ENCODE measurements at places on chromosomes 1 and 21.

DNA sequence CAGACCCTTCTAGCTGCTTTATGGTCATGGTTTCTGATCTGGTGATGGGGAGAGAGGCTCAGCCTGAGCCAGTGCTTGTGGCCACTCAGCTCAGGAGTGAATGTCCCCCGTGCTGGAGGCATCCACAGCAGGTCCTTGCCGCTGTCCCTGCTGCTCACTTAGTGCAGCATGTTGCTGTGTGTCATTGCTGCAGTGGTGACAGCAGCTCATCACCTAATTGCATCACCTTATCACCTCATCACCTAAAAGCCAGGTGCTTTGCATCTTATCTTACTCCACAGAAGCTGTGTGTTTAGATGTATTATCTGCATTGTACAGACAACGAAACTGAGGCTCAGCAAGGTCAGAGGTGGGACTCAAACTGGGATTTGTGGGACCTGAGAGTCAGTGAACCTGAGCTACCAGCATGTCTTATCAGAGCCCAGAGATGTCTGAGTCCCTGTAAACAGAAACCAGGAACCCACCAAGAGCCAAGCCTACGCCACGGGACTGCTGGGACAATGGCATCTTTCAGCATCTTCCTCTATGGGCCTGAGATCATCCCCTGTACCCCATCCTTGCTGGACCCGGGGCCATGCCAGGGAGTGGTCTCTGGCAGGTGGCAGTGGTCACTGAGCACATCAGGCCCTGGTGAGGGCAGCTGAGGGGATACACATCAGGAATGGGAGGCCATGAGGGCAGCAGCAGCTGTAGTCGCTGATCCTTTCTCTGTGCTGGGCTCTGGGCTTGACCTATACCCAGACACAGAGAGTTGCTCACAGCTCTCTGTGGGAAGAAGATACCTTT, 6.5 kb downstream of the PODN start:
- no peak overlapping the region for H3K4me3 ChIP-seq
- H3K4me1 ChIP-seq, result no peaks in the 10 kb centered on the region
- no peaks in the 10 kb centered on the region for H3K36me3 ChIP-seq
- DNase-seq, result peak; percentile 10
- H3K27ac ChIP-seq, result no peak overlapping the region
- H3K27me3 ChIP-seq, result no peaks in the 10 kb centered on the region

DNA sequence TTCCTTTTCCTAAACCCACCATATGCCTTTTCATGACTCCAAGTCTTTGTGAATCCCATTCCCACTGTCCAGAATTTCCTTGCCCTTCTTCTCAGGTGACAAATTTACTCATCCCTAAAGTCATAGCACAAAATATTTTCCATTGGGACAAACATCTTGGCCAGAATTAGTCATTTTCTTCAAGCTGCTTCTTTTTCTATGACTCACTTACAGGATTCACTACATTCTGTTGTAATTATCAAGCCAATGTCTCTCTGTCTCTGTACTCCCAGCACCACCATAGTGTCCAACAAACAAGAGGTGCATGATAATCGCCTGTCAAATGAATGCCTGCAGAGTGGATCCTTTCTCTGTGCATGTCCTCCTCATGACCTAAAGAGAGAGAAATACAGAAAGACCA, 37.8 kb downstream of the SGIP1 start:
- no peaks in the 10 kb centered on the region for H3K36me3 ChIP-seq
- no peak overlapping the region for H3K27ac ChIP-seq
- no peak overlapping the region for H3K4me3 ChIP-seq
- H3K4me1 ChIP-seq, result no peaks in the 10 kb centered on the region
- no peaks in the 10 kb centered on the region for H3K27me3 ChIP-seq
- no peak for DNase-seq

DNA sequence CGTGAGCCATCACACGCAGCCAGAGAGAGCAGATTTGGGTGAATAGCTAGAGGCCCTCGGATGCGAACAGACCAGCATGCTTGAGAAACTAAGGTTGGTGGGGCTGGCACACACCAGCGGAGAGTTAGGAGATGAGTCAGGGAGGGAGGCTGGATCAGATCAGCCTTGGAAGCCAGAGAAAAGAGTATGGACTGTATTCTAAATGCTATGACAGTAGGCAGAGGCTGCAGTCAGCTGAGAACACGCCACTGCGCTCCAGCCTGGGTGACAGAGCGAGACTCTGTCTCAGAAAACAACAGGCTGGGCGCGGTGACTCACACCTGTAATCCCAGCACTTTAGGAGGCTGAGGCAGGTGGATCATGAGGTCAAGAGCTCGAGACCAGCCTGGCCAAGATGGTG, 4.0 kb upstream of the PLEKHM2 start:
- H3K4me3 ChIP-seq, result no peak overlapping the region
- peak overlapping the region; percentile 79 for H3K27ac ChIP-seq
- H3K4me1 ChIP-seq, result no peaks in the 10 kb centered on the region
- DNase-seq, result no peak
- no peaks in the 10 kb centered on the region for H3K36me3 ChIP-seq

DNA sequence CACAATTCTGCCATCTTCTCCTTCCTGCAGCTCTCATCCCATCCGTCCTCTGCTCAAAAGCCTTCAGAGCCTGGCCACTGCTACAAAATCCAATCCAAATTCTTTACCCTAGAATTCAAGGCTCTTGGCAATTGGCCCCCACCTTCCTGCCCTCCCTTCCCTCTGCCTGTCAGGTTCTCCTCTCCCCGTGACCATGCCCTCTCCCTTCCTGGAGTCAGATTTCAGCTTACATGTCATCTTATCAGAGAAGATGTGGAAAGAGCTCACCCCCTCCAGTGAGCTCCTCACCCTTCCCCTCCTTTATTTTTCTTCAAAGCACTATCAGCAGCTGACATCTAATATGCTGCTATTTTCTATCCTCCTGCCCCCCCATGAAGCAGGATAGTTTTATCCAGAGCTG, 86.9 kb downstream of the GRIK3 start:
- no peaks in the 10 kb centered on the region for H3K4me1 ChIP-seq
- no peaks in the 10 kb centered on the region for H3K36me3 ChIP-seq
- no peaks in the 10 kb centered on the region for H3K27me3 ChIP-seq
- H3K27ac ChIP-seq, result no peak overlapping the region

DNA sequence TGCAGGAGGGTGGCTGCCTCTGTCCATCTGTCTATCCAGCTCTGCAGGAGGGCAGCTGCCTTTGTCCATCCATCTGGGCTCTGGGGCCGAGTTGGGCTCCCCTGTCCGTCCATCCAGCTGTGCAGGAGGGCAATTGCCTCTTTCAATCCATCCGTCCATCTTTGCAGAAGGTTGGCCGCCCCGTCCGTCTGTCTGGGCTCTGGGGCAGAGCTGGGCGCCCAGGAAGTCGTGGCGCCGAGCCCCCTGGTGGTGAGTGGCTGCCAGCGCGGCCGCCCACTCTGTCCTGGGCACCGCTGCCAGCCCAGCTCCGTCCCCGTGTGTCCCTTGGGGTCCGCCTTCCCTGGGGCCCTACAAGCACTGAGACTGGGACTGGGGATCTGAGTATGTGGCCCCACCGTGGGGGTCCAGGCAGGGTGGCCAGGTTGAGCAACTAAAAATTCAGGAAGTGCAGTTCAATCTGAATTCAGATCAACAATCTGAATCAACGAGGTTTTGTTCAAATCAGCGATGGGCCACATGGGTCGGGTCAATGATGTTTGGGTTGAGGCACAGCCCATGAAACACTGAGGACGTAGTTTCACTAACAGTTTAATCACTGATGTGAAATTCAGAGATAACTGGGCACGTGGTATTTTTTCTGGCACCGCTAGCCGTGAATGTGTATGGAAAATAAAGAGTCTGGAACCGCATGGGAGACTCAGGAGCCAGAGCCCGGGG, 99.1 kb upstream of the ACTRT2 start:
- H3K4me3 ChIP-seq, result no peak overlapping the region
- H3K27ac ChIP-seq, result no peak overlapping the region
- no peaks in the 10 kb centered on the region for H3K36me3 ChIP-seq
- no peak for DNase-seq

DNA sequence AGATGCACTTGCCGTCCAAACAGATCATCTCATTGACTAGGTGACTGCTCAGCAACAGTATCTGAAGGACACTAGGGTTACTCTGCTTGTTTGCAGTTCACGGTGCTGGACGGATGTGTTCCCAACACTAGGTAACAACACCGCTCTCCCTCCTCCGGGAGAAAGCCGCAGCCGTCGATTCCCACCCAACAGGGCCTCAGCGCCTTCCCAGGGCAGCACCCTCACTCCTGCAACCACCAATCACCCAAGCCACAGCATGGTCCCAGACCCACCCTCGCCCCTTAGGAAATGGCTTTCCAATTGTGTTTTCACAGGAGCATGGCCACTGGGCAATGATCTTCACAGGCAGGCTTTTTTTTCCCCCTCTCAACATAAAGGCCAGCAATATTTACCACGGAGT, 779 bp downstream of the TLR5 start:
- no peaks in the 10 kb centered on the region for H3K36me3 ChIP-seq
- peak overlapping the region; percentile 78 for H3K27ac ChIP-seq
- H3K4me1 ChIP-seq, result peaks cover 7% of the 10 kb centered on the region

DNA sequence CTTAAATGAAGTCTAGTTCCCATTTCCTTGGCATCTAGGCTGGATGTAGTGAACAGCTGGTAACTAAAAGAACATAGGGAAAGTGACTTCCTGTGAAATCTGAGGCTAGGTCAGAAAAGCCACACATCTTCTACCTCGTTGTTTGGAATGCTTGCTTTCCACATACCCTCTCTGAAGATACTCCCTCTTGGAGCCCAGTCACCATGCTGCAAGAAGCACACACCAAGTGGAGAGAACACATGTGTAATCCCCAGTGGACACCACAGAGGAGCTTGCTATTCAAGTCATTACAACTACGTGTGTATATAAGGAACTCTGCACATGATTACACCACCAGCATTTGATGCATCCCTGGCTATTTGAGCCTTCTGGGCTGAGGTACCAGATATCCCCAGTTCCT, 125.9 kb downstream of the RGS21 start:
- no peak overlapping the region for H3K4me3 ChIP-seq
- no peak for DNase-seq
- H3K4me1 ChIP-seq, result no peaks in the 10 kb centered on the region
- no peaks in the 10 kb centered on the region for H3K27me3 ChIP-seq
- no peak overlapping the region for H3K27ac ChIP-seq

DNA sequence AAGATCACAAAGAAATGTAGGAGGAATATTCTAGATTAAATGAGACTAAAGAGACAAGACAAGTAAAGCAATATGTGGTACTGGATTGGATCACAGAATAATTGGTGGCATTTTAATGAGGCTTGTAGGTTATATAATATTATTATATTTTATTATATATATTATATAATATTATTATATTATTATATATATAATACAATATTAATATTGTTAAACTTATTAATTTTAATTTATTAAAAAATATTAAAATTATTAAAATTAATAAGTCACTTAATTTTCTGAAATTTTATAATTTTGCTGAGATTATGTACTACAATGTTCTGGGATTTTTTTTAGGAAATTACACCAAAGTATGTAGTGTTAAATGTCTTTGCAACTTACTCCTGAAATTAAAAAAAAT, 311.9 kb downstream of the COL11A1 start:
- no peaks in the 10 kb centered on the region for H3K4me1 ChIP-seq
- no peaks in the 10 kb centered on the region for H3K36me3 ChIP-seq
- DNase-seq, result no peak
- no peaks in the 10 kb centered on the region for H3K27me3 ChIP-seq

DNA sequence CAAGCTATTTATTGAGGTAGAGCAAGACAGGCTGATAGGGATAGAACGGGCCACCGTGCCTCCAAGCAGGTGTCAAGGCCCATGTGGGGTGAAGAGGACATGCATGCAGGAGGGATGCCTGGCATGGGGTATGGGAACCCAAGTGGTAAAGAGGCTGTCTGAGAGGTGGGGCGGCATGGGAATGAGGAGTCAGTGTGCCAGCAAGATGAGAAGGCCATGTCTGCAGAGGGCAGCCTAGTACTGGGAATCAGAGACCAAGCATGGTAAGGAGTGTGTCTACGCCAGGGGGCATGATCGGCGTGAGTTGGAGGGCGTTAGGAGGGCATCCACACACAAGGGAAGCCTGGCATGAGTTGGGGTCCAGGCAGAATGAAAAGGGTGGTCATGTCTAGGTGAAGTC, 303.7 kb upstream of the PLD5 start:
- no peak overlapping the region for H3K27ac ChIP-seq
- no peaks in the 10 kb centered on the region for H3K4me1 ChIP-seq
- no peaks in the 10 kb centered on the region for H3K36me3 ChIP-seq
- H3K27me3 ChIP-seq, result no peaks in the 10 kb centered on the region
- H3K4me3 ChIP-seq, result no peak overlapping the region

GRCh38 chr21:14877581-14878228, 187.1 kb downstream of the NRIP1 start:
- no peak for DNase-seq
- H3K4me3 ChIP-seq, result no peak overlapping the region
- no peaks in the 10 kb centered on the region for H3K36me3 ChIP-seq
- peaks cover 8% of the 10 kb centered on the region for H3K4me1 ChIP-seq

DNA sequence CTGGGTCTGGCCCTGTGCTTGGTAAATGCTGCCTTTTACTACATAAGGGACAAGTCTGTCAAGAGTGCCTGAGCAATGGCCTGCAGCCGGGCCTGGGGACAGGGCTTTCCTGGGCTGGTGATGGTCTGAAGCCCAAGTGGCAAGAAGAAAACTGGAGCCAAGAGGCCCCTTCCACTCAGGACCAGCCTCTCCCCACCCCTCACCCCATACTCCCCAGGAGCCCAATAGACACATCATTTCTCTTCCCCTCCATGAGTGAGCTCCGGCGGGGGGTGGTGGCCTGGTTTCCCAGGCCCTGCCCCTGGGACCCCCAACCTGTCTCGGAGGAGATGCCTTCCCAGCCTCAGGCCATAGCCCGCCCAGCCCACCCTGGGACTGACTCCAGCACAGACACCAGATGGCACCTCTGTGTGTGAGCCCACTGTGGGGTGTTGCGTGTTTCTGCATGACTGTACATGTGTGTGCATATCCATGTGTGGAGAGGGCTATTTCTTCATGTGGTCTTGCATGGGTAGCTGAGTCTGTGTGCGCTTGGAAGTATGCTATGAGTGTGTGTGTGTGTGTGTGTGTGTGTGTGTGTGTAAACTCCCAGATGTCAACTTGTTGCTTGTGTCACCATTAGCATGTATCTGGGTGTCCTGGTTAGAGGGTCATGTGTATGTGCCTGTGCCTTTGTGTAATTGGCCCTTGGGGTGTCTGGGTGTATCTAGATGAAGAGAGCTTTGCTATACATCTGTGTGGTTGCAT, 14.3 kb upstream of the LRP8 start:
- DNase-seq, result peak; percentile 14
- no peak overlapping the region for H3K4me3 ChIP-seq

- DNase-seq, result peak; percentile 55
- no peak overlapping the region for H3K27ac ChIP-seq
- no peaks in the 10 kb centered on the region for H3K4me1 ChIP-seq
- no peaks in the 10 kb centered on the region for H3K36me3 ChIP-seq
- H3K27me3 ChIP-seq, result no peaks in the 10 kb centered on the region
- H3K4me3 ChIP-seq, result no peak overlapping the region
Observed at GRCh38 chr1:229047840-229048620, 222.9 kb upstream of the RAB4A start.

GRCh38 chr1:243490748-243491686, 235.2 kb downstream of the SDCCAG8 start:
- no peak for DNase-seq
- H3K4me1 ChIP-seq, result no peaks in the 10 kb centered on the region
- no peaks in the 10 kb centered on the region for H3K36me3 ChIP-seq
- no peak overlapping the region for H3K4me3 ChIP-seq

GRCh38 chr1:14263671-14264070, 334.8 kb upstream of the KAZN start:
- H3K4me1 ChIP-seq, result no peaks in the 10 kb centered on the region
- H3K27ac ChIP-seq, result no peak overlapping the region
- no peaks in the 10 kb centered on the region for H3K27me3 ChIP-seq
- no peak for DNase-seq
- no peaks in the 10 kb centered on the region for H3K36me3 ChIP-seq

GRCh38 chr1:214076708-214077065, 88.9 kb downstream of the PROX1 start:
- H3K36me3 ChIP-seq, result no peaks in the 10 kb centered on the region
- no peak for DNase-seq
- H3K4me3 ChIP-seq, result no peak overlapping the region
- no peak overlapping the region for H3K27ac ChIP-seq
- peaks cover 7% of the 10 kb centered on the region for H3K27me3 ChIP-seq
- no peaks in the 10 kb centered on the region for H3K4me1 ChIP-seq

Measured in breast epithelium (tissue), 4 donors.